ENCODE measurements at places on chromosomes 16 and 17. TPM values are rescaled to one million over a fixed set of nuclear protein-coding genes. Genes with fewer than 3 reads are reported as not detected.

POLR3E gene
- 119 TPM for total RNA-seq

PERCC1 gene
- not detected for total RNA-seq

GRCh38 chr17:38815576-38816193 is 9.4 kb downstream of the CWC25 start:
- no peak overlapping the region for H3K4me3 ChIP-seq
- no peaks in the 10 kb centered on the region for H3K27me3 ChIP-seq
- H3K36me3 ChIP-seq = peaks cover 92% of the 10 kb centered on the region
- H3K4me1 ChIP-seq = no peaks in the 10 kb centered on the region
- no peak for DNase-seq

- H3K36me3 ChIP-seq = peaks cover 31% of the 10 kb centered on the region
- H3K4me1 ChIP-seq = peaks cover 80% of the 10 kb centered on the region
- H3K4me3 ChIP-seq = no peak overlapping the region
These were observed 11.0 kb upstream of the EDC4 start for GRCh38 chr16:67861877-67862276.

- no peaks in the 10 kb centered on the region for H3K27me3 ChIP-seq
- no peak overlapping the region for H3K4me3 ChIP-seq
- peaks cover 44% of the 10 kb centered on the region for H3K36me3 ChIP-seq
- DNase-seq = no peak
- peak overlapping the region; percentile 39 for H3K27ac ChIP-seq
These were observed 57.3 kb downstream of the COG7 start for GRCh38 chr16:23395732-23396131.

USP32 gene
- total RNA-seq = 38.6 TPM

GRCh38 chr16:71399801-71400563 is 41.5 kb downstream of the CALB2 start:
- H3K4me3 ChIP-seq = no peak overlapping the region
- H3K4me1 ChIP-seq = no peaks in the 10 kb centered on the region
- no peaks in the 10 kb centered on the region for H3K36me3 ChIP-seq
- no peak overlapping the region for H3K27ac ChIP-seq
- peaks cover 2% of the 10 kb centered on the region for H3K27me3 ChIP-seq

ABI3 gene
- total RNA-seq = 3.8 TPM

SRCIN1 gene
- total RNA-seq = 0.13 TPM

- no peaks in the 10 kb centered on the region for H3K36me3 ChIP-seq
- H3K4me1 ChIP-seq = no peaks in the 10 kb centered on the region
- H3K27me3 ChIP-seq = peaks cover 2% of the 10 kb centered on the region
- no peak overlapping the region for H3K4me3 ChIP-seq
- H3K27ac ChIP-seq = no peak overlapping the region
- DNase-seq = no peak
These were observed 41.6 kb downstream of the OR3A1 start for GRCh38 chr17:3256575-3256974.

NOL3 gene
- total RNA-seq = 53.6 TPM

TEX14 gene
- total RNA-seq = 0.14 TPM

IL17C gene
- total RNA-seq = not detected

DNA sequence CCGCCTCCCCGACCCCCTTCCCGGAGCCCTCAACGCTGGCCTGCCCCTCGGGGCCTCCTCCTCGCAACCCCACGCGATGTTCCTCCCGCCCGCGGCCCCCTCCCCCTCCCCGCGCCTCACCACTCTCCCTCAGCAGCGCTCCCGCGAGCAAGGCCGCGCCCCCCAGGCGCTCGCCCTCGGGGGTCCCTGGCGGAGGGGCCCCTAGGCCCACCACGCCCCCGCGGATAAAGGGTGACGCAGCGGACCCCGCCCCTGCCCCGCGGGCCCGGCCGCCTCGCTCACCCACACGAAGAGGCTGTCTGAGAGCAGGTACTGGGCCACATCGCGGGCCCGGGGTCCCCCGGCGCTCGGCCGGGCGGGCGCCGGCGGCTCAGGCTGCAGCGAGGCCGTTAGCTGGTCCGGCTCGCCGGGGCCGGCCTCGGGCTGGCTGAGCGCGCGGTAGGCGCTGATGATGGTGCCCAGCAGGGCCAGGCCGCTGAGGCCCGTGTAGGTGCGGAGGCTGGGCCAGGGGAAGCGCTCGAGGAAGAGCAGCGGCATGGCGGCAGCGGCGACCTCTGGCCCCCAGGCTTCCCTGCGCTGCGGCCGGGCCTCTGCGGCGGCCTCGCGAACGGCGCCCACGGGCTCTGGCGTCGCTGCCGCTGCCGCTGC is 430 bp downstream of the AMFR start:
- peak overlapping the region; percentile 94 for H3K27ac ChIP-seq
- no peaks in the 10 kb centered on the region for H3K27me3 ChIP-seq
- H3K4me1 ChIP-seq = peaks cover 29% of the 10 kb centered on the region
- H3K4me3 ChIP-seq = peak overlapping the region; percentile 94

DNA sequence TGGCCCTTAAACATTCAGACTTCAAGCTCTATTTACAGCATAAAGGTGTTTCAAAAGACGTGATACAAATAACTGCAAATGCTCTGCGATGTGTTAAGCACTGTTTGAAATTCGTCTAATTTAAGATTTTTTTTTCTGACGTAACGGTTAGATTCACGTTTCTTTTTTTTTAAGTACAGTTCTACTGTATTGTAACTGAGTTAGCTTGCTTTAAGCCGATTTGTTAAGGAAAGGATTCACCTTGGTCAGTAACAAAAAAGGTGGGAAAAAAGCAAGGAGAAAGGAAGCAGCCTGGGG is 681 bp upstream of the MAPT start:
- no peak for DNase-seq
- peak overlapping the region; percentile 88 for H3K27ac ChIP-seq
- H3K4me3 ChIP-seq = peak overlapping the region; percentile 97
- no peaks in the 10 kb centered on the region for H3K36me3 ChIP-seq

DNA sequence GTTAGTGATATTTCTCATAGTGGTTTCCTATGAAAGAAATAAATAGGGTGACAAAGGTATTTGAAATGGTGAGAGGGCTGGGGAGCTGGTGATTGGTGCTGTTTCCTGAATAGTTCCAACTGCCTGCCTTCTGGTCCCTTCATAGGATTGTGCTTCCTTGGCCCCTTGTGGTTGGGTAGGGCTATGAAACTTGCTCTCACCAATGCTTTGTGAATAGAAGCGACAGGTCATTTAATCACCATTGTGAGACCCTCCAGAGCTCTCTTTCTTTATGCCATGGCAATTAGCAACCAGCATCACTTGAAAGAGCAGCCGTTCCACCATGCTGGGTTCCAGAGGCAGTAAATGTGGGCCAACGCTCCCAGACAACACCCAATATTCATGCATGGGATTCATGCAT is 23.7 kb upstream of the WWOX start:
- H3K27ac ChIP-seq = no peak overlapping the region
- DNase-seq = no peak
- no peaks in the 10 kb centered on the region for H3K4me1 ChIP-seq
- H3K4me3 ChIP-seq = no peak overlapping the region
- H3K27me3 ChIP-seq = no peaks in the 10 kb centered on the region

- no peaks in the 10 kb centered on the region for H3K27me3 ChIP-seq
- peaks cover 9% of the 10 kb centered on the region for H3K4me1 ChIP-seq
- H3K4me3 ChIP-seq = no peak overlapping the region
- H3K27ac ChIP-seq = no peak overlapping the region
- no peaks in the 10 kb centered on the region for H3K36me3 ChIP-seq
These were observed 2.8 kb upstream of the ACSF3 start for GRCh38 chr16:89090669-89091426.

DNA sequence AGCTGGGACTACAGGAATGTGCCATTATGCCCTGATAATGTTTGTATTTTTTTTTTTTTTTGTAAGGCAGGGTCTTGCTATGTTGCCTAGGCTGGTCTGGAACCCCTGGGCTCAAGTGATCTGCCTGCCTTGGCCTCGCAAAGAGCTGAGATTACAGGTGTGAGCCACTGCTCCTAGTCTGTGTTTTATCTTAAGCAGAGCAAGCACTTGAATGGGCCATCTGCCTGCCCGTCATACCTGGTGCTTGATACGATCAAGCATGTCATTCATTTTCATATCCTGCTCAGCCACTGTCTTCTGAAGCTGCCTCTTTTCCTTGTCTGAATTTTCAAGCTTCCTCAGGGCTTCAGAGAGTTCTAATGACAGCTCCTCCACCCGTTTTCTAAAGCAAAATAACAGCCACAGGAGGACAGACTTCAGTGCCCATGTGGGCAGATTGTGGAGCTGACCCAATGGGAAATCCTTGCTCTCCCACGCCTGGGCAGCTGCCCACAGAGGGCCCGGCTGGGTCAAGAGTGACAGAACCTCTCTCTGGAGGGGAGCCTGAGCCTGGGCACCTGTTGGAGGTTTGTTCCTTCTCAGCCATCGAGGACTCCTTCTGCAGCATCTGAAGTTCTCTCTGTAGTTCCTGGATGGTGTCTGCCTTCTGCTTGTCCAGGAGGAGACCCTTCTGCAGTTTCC is 36.5 kb downstream of the DHX38 start:
- DNase-seq = no peak
- H3K36me3 ChIP-seq = no peaks in the 10 kb centered on the region
- H3K27ac ChIP-seq = no peak overlapping the region
- H3K4me3 ChIP-seq = no peak overlapping the region
- no peaks in the 10 kb centered on the region for H3K27me3 ChIP-seq

SLC6A2 gene
- not detected for total RNA-seq

- H3K4me1 ChIP-seq = peaks cover 6% of the 10 kb centered on the region
- no peak overlapping the region for H3K27ac ChIP-seq
- no peak for DNase-seq
- H3K27me3 ChIP-seq = no peaks in the 10 kb centered on the region
These were observed 4.6 kb upstream of the STAT3 start for GRCh38 chr17:42392692-42393415.

All from psoas muscle (tissue), 8 donors.